ENCODE measurements at places on chromosomes 11 and 22.

DNA sequence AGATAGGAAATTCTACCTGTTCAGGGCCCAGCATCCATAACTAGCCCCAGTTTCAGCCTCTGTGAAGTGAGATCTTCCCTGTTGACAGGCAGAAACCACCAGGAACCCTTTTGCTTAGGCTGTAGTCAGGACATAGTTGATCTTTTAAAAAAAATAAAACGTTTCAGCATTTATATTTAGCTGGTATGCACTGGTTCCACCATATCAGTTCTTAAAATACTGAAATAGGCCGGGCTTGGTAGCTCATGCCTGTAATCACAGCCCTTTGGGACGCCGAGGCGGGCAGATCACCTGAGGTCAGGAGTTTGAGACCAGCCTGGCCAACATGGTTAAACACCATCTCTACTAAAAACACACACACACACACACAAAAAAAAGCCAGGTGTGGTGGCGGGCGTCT lies 35.3 kb downstream of the GALNT18 start:
- no peak for DNase-seq

- DNase-seq, result no peak
These were observed 78.7 kb downstream of the ENTHD1 start for GRCh38 chr22:39814899-39815298.

DNA sequence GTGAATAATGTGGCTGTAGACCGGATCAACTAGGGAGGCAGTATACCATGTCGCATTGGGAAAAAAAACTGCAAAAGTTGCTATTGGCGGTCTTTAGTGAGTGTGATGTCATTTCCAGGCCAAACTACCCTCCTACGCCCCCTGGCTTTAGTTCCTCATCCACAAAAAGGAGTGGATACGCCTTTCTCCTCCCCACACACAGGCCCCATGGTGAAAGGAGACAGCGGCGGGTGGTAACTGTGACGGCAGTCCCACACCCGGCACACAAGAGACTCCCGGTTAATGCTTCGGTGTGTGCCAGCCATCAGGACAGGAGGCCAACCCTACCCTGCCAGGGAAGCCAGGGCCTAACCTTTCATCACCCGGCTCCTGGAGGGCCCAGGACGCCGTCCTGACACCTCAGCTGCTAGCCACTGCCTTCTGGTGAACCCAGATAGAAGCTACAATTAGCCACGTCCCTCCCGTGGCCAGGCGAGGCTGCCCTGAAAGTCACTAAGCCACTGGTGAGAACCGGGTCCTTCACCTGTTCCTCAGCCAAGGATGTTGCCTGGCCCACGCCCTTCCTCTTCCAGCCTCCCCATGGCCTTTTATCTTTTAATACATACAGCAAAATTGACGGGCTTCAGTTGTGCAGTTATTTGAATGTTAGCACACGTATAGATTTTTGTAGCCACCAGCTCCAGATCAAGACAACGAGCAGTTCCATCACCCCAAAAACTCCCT lies 10.8 kb downstream of the TP53I11 start:
- no peak for DNase-seq

GRCh38 chr11:128497061-128497775 lies 90.1 kb downstream of the ETS1 start:
- no peak for DNase-seq

DNA sequence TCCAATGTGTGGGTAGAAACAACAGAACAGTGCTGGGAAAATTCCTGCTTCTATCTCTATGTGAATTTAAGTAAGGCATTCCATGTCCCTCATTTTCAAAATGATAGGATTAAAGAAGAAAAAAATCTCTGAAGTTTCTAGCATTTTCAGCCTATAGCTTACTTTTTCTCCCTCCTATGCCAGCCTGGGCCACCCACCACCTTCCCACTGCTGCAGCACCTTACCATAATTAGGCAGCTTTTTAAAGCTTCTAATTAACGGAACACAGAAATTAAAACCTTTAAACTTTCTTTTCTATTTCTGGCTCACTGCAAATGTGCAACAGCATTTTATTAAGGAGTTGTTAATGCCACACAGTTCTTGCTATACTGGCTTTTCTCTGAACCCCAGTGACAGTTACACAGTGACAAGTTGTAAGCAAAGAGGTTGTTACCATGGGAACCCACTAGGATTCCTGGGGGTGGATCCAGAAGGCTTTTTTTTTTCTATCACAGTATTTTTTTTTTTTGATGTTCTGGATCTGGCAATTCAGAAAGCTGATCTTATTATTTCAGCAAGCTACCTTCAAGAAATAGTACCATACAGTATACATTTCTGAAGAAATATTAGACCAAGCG lies 20.2 kb downstream of the CELF1 start:
- DNase-seq, result no peak

- DNase-seq, result no peak
These were observed 121.8 kb downstream of the ETS1 start for GRCh38 chr11:128465531-128465930.

- DNase-seq, result no peak
These were observed 55.4 kb downstream of the ZNF280B start for GRCh38 chr22:22452996-22453686.

GRCh38 chr11:96299155-96299888 lies 43.7 kb downstream of the MAML2 start:
- DNase-seq, result no peak

DNA sequence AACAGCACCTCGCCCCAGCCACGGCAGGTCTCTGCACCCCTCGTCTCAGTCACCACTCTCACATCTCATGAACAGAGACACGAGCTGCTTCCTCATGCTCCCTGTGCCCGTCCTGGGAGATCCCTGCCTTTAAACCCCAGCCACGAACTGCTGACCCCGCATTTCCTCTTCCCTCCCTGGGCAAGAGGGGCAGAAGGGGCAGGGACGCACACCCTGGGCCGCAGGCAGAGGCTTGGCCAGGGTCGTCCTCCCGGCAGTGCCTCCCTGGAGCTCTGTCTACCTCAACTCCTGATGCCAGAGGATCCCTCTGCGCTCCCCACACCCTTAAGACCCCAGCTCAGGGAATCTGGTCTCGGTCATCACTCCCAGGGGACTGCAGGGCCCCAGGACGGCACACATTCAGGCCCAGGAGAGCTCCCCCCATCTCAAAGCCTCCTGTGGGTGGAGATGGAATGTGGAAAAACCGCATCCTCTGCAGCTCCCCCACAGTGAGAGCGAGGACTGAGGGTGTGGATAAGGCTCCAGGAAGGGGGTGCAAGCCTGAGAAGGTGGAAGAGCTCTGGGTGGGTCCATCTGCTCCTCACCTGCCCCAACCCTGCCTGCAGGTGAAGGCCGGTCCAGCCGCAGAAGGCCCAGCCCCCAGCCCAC lies 1.2 kb downstream of the BID start:
- DNase-seq, result no peak

DNA sequence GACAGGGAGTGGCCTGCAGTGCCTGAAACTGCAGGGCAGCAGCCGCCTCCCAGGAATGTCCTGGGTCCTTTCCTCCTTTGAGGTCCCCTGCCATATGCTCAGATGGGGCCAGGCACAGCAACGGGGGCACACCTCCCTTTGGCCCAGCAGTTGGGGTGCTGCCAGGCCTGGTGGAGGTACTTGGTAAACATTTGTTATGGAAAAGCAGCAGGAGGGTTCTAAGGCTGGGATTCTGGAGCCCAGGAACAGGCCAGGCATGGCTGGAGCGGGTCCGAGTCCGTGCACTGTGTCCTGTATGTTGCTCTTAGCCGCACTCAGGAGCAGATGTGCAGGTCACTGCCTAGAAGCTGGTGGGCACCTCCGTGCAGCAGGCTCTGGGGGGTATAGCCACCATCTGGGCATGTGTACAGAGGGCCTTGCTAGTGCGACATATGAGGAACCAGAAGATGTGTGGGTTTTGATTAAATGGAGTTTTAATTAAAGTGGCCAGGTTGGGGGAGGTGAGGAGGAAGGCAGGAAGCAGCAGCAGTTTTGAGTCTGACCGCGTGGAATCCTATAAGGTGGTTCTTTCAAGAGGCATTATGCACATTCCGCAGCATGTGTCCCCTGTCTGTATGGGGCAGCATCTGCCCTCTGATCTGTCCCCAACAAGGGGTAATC lies 1.5 kb downstream of the ADORA2A start:
- no peak for DNase-seq

GRCh38 chr11:8839306-8839956 lies 71.6 kb upstream of the AKIP1 start:
- no peak for DNase-seq

- no peak for DNase-seq
These were observed 45.2 kb downstream of the FAT3 start for GRCh38 chr11:92269841-92270240.

DNA sequence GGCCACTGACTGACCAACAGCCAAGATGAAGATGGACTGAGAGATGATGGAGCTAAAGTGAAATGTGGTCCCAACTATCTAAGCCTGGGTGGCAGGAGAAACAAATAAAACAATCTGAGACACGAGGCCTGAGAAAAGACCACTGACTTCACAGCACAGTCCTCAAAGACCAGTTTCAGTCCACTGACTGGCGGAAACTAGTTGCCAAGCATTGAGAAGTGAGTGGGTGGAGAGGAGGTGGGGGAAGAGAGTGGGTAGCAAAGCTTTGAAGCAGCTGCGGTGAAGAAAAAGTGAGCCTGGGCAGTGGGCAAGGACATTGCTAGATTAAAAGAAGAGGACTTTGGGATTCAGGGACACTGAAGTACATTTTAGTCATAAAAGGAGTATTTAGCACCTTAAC lies 1.9 kb downstream of the MS4A1 start:
- DNase-seq, result no peak

DNA sequence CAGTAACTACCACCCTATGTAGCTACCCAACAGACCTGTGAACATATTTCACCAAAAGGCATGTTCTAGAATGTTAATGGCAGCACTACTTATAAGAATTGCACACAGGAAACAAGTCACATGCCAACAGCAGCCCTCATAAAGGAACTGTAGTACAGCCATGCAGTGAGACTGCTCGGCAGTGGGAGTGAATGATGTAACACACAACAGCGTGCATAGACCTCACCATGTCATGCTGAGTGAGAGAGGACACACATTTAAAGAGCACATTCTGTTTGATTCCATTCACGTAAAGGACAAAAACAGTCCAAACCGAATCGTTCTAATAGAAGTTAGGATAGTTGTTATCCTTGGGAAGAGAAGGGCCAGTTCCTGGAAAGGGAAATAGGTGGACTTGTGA lies 27.2 kb upstream of the KIRREL3 start:
- DNase-seq, result no peak

DNA sequence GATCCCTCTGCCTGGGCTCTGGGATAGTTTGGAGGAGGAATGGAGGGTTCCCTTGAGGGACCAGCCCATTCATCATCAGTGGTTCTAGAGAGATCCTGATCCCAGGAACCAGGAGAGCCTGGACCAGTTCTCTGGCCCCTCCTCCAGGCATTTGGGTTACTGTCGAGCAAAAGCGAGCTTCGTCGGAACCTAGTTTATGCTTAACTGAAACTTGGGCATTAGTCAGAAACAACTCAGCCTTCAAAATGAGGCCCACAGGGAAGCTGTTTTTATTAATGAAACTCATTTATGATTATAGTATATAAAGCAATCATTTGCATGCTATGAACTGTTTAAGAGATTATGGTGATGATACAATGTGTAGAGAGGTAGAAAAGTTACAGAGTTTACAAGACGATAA lies 61.4 kb downstream of the LIF start:
- peak; percentile 43 for DNase-seq
